ENCODE measurements at places on chromosomes 5 and 9.

DNA sequence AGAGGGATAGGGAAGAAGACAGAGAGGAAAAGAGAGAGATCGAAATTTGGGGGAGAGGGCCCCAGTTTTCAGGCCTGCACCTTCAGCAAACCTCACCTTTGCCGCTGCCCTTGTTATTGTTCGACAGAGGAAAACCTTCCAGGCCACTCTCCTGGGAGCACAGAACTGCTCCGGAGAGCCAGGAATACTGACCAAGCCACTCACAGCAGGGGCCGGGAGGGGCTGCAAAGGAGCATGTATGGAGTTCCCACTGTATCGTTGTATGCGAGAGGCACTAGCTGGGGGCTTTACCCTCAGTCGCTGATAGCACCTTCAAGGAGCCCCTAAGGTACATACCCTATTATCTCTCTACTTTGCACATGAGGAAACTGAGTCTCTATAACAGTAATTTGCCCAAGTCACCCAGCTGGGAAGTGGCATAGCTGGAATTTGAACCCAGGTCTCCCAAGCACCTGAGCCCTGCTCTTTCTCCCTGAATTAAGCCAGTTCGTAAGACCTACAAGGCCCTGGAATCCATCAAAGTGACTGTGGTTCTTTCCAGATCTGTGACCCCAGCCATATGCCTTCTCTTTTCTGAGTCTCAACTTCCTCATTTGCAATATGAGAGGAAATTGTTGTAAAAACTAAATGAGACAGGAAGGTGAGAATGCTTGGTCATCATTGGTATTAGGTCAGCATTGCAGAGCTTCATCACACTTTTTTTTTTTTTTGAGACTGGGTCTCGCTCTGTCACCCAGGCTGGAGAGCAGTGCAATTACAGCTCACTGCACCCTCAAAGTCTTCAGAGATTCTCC lies 21.0 kb upstream of the FOXE1 start:
- no peak for DNase-seq

- DNase-seq = no peak
These were observed 292.9 kb downstream of the CDH18 start for GRCh38 chr5:19694949-19695611.

- no peak for DNase-seq
These were observed 183.1 kb downstream of the TRIO start for GRCh38 chr5:14326035-14326903.

DNA sequence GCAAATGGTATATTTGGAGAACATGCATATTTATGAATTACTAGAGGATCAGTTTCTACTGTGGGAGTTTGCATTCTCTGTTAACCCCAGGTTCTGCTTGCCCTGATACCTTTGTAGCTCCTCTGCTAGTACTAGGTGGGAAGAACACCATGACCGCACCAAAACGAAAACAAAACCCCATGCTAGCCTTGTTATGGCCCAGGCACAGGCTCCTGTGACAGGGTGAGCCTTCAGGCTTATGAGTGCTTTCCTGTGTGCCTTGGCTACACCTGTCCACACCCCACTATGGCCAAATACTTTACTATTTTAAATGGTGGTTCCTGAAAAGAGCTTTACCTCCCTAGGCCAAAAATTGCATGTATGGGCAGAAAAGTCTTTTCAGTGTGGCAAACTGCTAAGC lies 94.8 kb downstream of the PPIC start:
- DNase-seq = no peak

- DNase-seq = no peak
These were observed 61.7 kb downstream of the OTULIN start for GRCh38 chr5:14726066-14726838.

- DNase-seq = no peak
These were observed 69.3 kb upstream of the EGFLAM start for GRCh38 chr5:38189081-38189504.

DNA sequence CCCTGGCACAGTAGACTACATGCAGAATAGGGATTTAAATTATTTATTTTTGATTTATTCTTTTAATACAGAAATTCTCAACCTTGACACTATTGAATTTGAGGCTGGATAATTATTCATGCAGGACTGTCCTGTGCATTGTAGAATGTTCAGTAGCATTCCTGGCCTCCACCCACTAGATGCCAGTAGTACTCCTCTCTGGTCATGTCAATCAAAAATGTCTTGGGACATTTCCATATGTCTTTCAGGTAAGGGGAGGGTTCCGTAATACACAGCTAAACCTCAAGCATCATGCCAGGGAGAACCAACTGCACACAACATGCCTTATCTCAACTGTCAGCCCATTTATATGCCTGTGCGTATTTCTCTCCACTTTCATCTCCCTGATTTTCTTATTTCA lies 231.8 kb downstream of the BRINP1 start:
- DNase-seq = no peak

- no peak for DNase-seq
These were observed 24.9 kb downstream of the LPCAT1 start for GRCh38 chr5:1498623-1499416.

GRCh38 chr5:154762261-154762660 lies 7.1 kb downstream of the LARP1 start:
- DNase-seq = no peak

DNA sequence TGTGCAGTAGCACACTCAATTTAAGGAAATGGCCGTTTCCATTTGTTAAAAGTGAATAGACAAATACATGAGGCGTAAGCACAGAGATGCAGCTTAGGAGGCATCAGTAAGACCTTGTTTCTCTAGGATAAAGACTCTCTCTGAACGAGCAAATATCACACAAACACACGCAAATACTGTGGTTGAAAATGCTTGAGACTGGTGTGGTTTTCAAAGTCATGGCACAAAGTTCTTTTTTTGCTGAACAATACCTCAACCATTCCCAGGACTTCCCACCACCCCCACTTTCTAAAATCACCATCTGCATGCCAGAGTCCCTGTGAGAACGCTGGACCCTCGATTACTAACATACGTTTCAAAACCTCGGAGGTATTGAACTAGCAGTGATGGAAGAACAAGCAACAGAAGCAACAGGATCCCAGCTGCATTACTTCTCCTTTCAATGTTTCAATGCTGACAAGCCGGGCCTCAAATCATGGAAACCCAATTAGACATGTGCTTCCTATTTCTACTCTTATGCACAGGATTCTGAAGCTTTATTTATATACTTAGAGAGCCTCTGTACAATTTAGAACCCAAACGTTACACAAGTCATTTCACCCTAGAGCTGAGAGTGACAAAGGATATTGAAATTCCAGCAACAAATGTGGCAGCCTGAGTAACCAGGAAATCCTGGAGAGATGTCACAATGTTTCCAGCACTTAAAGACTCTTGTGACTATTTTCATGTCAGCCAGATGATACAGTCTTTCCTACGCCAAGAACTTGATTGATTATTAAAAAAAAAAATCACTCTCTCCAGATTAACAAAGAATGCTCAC lies 63.9 kb downstream of the CDC14B start:
- DNase-seq = no peak

- no peak for DNase-seq
These were observed 815.8 kb downstream of the EFNA5 start for GRCh38 chr5:106854922-106855321.

GRCh38 chr5:142722896-142723295 lies 37.0 kb upstream of the FGF1 start:
- DNase-seq = no peak

DNA sequence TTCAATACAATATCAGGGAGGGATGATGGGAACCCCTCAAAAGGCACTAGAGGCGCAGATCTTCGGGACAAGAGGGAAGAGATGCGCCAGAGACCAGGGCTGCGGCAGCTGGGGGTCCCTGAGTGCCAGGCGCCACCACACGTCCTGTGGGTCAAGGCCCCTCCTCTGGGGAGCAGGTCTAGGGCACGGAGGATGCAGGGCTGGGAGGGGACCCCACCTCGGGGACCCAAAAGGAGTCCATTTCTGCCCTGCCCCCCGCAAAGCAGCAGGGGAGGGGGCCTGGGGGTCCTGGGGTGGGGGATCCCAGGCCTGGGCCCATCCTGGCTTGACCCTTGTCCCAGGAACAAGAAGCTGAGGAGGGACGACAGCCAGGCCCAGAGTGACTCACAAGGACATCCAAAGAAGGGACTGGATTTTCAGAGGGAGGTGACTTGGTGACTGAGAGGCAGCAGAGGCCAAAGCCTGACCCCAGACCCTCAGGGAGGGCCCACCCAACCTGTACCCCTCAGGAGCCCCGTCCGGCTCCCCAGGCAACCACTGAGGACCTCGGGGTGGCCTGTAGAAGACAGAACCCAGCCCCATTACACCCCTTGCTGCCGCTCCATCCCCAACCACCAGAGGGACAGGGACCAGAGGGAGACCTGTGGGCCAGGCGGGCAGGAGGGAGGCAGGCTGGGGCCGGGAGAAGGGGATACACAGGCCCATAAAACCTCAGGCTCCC lies 54.2 kb downstream of the LRSAM1 start:
- DNase-seq = no peak

DNA sequence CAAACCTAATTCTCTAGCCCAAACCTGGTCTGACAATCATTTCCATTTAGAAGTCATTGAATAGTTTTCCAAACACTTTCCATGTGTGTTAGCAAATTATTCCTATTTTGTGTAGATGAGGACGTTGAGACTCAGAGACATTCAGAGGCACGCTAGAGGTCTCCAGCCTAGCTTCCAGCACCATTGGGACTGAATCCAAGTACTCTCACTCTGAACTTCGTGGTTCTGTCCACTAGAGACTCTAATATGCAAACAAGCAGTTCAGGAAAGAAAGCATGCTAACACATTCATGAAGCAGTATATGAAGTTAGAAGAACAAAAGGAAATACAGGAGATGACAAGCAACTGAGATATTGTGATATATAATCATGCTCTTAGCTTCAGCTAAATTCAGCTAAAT lies 354.8 kb downstream of the NTRK2 start:
- DNase-seq = no peak

DNA sequence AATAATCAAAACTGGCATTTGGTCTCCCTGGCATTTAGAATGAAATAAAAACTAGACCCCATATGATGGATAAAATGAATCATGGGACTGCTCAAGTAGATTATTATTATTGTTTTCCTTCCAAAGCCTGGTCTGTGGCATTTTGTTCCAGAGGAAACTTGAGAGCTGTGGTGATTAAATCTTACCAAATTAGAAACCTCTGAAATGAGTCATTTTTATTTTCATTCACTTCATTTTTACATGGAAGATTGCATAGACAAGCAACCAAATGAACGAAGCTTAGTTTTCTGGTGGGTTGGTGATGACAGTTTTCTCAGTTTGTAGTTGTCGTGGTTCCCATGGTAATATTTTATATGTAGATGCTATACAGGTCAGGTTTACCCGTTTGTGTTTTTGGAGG lies 23.4 kb downstream of the PAM start:
- no peak for DNase-seq

- DNase-seq = no peak
These were observed 357.1 kb upstream of the PRR16 start for GRCh38 chr5:120106912-120107525.

DNA sequence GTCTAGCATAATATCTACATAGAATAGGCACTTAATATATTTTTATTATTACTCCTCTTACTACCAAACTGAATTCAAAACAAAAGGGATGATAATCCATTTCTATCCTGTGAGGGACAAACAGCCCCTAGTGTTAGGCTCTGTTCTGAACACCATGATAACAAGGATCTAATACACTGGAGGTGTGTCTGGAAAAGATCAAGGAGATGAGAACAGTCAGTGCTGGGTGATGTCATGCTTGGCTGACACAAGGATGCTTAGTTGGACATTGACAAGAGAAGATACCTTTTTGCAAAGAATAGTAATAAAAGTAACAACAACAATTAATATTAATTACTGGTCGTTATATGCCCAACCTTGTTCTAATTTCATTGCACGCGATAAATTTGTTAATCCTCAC lies 458.7 kb downstream of the EBF1 start:
- DNase-seq = no peak

DNA sequence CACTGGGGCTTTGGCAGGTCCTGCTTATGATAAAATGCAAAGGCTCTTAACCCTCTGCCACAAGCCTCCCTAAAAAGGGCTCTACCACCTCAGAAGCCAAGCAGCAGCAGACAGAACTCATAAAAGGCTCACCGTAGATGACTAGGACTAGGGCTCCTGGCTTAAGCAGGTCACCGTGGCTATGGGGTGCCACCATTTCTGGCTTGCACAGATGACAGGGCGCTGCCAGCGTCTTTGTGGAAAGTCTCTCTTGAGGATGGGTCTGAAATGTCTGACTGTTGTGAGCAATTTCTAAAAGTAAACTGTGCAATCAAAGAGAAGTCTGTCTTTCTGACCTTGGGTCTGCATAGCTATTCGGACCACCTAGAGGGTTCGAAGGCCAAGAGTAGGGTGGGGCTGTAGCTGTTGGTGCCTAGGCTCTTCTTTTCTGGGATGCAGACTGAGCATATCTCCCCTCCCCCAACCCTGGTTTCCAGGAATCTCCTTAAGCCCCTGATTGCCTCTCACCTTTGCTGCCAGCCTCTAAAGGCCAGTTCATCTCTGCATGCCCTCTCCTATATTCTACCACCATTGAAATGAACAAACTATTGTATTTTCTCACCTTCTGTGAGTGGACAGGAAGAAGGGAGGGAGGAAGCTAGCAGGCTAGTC lies 307.4 kb downstream of the ARHGAP26 start:
- DNase-seq = no peak

- DNase-seq = no peak
These were observed 395.7 kb downstream of the TMEM161B start for GRCh38 chr5:87872986-87873385.

DNA sequence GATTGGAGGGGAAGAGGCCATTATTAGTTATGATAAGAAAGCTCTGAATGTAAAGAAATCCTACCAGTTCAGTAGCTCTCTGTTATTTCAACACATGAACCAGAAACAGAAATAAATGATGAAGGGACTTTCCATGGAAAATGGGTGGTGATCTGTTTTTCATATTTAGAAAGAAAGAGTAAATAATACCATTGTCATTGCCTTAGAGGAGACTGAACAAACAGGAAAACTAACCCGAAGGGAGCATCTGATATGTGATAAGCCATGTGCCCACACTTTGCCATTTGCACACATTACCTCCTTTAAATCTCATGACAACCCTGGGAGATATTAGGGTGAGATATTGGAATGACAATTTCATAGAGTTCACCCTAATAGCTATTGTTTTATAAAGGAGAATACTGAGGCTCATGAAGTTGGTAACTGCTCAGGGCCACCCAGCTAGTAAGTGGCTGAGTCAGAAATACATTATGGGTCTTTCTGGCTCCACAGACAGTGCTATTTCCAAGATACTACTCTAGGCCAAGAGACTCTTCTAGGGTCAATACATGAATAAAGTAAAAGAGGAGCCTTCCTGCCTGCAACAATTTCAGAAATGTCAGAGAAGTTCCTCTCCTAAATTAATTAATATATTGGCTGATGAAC lies 111.0 kb upstream of the SLIT3 start:
- no peak for DNase-seq

GRCh38 chr9:79353856-79354520 lies 217.8 kb upstream of the TLE4 start:
- DNase-seq = no peak

DNA sequence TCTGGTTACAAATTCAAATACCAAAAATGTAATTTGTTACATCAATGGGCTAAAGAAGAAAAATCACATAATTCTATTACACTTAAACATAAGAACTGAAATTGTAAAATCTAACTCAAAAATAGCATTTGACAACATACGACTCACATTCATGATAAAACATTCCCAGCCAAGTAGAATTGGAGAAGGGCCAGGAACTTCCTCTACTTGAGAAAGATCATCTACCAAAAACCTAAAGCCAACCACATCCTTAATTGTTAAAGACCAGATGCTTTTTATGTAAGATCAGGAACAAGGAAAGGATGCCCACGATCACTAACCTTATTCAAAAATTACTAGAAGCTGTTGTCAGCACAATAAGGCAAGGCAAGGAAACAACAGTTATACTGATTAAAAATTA lies 1819.8 kb upstream of the C9orf72 start:
- DNase-seq = no peak

- DNase-seq = no peak
These were observed 11.7 kb downstream of the B4GALT1 start for GRCh38 chr9:33155393-33155792.

Data from stimulated activated CD4-positive, alpha-beta T cell treated with anti-CD3 and anti-CD28 coated beads, Interleukin-4, amount 100 ng/mL, for 4 hours (primary cell).